Pancreas (tissue), 10 donors: ENCODE measurements at places on chromosomes 5 and 9.

- no peaks in the 10 kb centered on the region for H3K36me3 ChIP-seq
- no peaks in the 10 kb centered on the region for H3K4me1 ChIP-seq
- no peaks in the 10 kb centered on the region for H3K27me3 ChIP-seq
- no peak overlapping the region for H3K4me3 ChIP-seq
- no peak for DNase-seq
Observed at GRCh38 chr5:92850886-92851285, 730.1 kb downstream of the NR2F1-AS1 start.

DNA sequence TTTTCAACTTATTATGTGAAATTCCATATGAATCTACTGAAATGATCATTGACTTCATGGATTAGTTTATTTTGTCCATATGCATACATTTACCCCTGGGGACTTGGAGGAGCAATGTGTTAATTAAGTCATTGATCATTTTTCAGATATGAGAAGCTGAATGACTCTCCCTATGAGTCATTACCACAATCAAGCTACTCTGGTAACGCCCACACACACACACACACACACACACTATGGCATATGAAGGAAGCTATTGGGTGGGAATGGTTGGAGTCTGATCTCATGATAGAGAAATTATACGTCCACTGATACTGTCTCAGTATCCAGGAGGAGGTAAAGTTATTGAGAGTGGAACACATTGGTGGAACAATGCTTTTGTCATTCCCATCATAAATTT, 528.9 kb downstream of the AGTPBP1 start:
- no peaks in the 10 kb centered on the region for H3K27me3 ChIP-seq
- H3K4me1 ChIP-seq, result no peaks in the 10 kb centered on the region
- H3K4me3 ChIP-seq, result no peak overlapping the region
- no peak for DNase-seq
- no peak overlapping the region for H3K27ac ChIP-seq

DNA sequence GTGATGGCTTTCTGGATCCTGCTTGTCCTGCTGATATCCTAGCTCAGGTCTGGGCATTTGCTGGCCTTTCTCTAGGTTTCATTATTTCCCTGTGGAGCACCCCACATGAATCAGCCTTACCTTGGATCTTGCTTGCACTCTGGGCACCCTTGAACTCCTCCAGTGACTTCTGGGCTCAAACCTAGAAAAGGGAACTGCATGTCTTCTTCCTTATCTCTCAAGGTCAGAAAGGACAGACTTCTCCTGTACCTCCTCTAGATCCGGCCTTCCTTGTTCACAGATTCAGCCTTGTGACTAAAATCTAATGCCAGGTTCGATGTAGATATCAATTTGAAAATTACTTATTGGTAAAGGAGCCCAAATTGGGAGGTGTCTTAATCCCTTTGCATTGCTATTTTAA, 267.9 kb downstream of the PARP8 start:
- H3K4me1 ChIP-seq, result no peaks in the 10 kb centered on the region
- H3K27ac ChIP-seq, result no peak overlapping the region
- H3K36me3 ChIP-seq, result no peaks in the 10 kb centered on the region
- no peak for DNase-seq

DNA sequence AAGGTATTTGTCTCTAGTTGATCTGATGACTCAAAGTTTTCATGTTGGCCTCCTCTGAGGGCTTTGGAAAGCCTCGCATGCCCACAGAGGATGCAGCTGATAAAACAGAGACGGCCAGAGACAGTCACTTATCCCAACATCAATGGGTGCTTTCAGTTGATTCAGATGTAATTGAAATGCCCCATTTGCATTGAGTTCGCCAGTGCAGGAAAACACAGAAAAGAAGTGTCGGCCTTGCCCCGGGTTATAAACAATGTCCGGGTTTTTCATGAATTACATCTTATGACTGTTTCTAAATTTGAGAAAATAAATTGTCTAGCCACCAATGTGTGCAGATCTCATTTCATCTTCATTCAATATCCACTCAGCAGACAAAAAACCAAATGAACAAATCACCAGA, 42.2 kb upstream of the ICE1 start:
- no peaks in the 10 kb centered on the region for H3K36me3 ChIP-seq
- no peaks in the 10 kb centered on the region for H3K27me3 ChIP-seq
- H3K4me3 ChIP-seq, result no peak overlapping the region

- H3K4me1 ChIP-seq, result peaks cover 9% of the 10 kb centered on the region
- no peaks in the 10 kb centered on the region for H3K27me3 ChIP-seq
- H3K36me3 ChIP-seq, result peaks cover 7% of the 10 kb centered on the region
- H3K4me3 ChIP-seq, result no peak overlapping the region
- no peak overlapping the region for H3K27ac ChIP-seq
Observed at GRCh38 chr5:16665601-16666000, 48.8 kb upstream of the RETREG1 start.
